ENCODE measurements at places on chromosomes 4 and X.

GRCh38 chr4:124486423-124486822, 226.1 kb downstream of the ANKRD50 start:
- DNase-seq: no peak

DNA sequence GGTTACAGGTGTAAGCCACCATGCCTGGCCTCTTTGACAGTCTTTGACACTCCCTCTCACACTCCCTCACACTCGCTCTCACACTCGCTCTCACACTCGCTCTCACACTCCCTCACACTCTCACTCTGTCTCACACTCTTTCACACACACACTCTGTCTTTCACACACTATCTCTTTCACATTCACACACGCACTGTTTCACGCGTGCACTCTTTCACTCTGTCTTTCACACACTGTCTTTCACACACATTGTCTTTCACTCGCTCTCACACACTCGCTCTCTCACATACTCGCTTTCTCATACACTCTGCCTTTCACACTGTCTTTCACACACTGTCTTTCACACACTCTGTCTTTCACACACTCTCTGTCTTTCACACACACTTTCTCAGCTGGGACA, 167.1 kb upstream of the CXCL13 start:
- DNase-seq: no peak

DNA sequence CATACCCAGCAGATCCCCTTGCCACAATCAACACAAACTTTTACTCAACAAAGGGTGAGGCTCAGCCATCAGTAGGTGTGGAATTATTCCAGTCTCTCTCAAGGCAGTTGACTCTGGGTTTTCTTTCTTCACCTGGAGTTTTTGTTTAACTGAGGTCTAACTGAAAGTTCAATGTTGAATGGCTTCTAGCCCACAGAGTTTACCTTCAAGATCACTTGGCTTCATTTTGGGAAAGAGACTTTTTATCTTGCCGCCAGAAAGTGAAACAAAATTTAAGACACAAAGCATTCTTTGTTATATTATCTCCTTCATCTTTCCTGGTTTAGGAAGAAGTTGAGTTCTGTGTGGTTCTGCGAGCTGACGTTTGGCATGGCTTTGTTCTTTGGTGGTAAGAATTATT, 83.8 kb upstream of the RASGEF1B start:
- no peak for DNase-seq

GRCh38 chr4:75513526-75514130, 575 bp downstream of the RCHY1 start:
- DNase-seq: no peak

GRCh38 chrX:154515090-154515965, 704 bp downstream of the FAM3A start:
- DNase-seq: peak; percentile 32
